Fibroblast of skin of right quadriceps (primary cell): ENCODE measurements at places on chromosomes 6 and 20.

DNA sequence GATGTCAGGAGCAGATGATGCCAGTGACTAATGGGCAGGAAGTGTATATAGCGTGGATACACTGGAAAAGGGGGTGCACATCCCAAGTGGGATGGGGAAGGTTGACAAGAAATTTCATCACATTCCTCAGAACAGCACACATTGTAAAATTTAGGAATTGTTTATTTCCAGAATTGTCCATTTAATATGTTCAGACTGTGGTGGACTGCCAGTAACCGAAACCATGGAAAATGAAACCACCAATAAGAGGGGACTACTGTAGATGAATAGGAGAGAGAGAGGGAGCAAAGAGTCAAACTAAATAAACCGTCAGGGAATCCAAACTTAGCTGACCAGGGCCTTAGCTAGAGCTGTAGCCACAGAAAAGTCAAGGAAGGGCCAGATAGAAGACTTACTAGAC lies 164.4 kb upstream of the PRDM1 start:
- DNase-seq = no peak

GRCh38 chr6:52666071-52666470 lies 4.8 kb upstream of the TMEM14A start:
- DNase-seq = no peak

GRCh38 chr20:18922251-18922650 lies 108.7 kb downstream of the SCP2D1 start:
- no peak for DNase-seq

- DNase-seq = no peak
These were observed 7.5 kb upstream of the HINT3 start for GRCh38 chr6:125949069-125949468.

DNA sequence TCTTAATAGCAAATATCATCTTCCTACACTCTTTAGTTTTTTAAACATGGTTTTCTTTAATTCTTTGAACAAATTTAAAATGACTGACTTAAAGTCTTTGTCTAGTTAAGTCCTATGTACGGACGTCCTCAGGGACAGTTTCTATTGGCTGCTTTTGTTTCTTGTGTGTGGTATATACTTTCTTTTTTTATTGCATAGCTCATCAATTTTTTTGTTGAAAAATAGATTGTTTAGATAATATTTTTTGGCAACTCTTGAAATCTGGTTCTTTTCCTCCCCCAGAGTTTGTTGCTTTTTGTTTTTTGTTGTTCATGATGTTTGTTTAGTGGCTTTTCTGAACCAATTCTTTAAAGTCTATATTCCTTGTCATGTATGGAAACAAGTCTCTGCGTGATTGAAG lies 479.8 kb downstream of the PREX1 start:
- no peak for DNase-seq

DNA sequence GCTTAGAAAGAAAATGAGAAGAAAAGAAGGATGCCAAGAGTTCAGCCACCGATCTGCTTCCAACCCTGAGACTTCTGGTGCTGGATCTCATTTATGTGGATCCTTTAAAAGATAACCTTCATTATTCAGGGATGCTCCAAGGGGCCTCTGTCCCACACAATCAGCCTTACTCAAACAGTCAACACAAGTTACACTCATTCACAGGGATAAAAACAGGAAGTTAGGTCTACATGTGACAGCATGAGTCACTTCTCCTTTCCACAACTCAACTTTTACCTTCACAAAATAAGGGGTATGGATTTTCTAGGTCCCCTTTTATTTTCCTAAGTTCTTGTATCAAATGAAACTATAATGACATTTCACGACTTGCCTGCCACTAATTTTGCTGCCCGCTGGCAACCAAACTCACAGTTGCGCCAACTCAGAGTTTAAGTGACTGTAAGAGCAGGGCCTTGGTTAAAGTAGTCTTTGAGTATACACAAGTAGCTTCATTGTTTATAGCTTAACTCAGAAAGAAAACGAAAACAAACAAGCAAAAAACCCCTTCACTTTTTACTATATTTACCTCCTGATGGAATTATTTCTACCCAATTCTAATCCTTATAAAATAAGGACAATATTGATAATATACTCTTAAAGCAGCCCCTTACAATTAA lies 278.8 kb upstream of the RUNX2 start:
- DNase-seq = no peak

GRCh38 chr20:32894711-32895355 lies 36.1 kb downstream of the EFCAB8 start:
- no peak for DNase-seq

GRCh38 chr20:63167918-63168520 lies 47.9 kb downstream of the YTHDF1 start:
- DNase-seq = no peak

- peak; percentile 24 for DNase-seq
These were observed 140.0 kb downstream of the TAF4 start for GRCh38 chr20:61925555-61926252.

DNA sequence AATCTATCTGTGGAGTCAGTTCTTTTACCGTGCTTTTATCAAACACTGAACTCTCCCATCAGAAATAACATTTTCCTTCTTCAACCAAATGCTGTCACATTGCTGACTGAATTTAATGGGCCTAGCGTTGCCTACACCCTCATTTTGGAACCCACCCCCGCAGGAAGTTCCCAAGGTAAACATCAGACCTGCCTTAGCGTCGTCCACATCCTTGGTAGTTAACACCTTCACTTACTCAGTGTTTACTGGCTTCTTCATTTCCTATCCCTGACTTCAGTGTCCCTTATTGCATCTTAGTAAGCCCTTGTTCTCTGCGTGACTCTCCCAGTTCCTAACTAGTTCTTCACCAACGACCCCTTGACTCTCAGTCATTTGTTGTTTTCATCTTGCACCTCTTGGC lies 491.4 kb upstream of the SOX4 start:
- DNase-seq = no peak

DNA sequence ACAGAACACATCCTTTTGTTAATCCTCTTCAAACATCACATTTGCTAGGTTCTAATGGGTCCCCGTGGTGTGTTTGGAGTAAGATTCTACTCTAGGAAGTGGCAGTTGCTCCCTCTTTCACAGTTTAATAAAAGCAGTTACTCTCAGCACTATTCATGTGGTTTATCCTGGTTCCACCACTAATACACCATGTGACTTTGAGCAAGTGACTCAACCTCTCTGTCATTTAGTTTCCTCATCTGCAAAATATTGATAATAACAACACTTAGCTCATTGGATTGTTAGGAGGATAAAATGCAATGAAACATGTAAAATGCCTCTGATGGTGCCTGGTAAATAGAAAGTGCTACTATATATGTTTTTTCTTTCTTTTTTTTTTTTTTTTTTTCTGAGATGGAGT lies 488.0 kb upstream of the NOX3 start:
- peak; percentile 15 for DNase-seq

DNA sequence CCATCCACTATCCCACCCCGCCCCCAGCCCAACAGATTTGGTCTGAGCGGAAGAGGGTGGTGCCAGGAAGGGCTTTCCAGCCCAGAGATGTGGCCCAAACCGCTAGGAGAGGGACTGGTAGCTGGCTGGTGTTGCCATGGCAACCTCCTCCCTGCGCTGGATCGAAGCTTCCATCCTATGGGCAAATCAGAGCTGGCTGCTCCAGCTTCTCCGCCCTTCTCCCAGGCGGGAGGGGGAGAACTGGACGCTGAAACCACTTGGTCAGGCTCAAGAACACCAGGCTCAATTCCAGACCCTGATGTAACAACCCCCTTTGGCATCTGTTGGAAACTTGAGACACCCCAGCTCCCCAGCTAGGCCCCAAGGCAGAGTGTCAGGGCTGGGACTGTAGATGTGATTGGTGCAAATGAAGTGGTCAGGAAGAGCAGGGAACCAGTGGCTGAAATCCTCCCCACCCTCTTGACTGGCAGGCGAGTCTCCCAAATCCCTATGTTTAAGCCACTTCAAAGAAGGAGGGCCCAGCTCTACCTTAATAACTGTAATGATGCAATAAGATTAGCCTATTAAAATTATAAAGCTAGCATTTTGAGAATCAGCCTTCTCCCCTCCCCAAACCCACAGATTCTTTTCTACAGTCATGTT lies 4.2 kb downstream of the RIMS4 start:
- peak; percentile 39 for DNase-seq

GRCh38 chr6:123316733-123317323 lies 319.9 kb downstream of the TRDN start:
- peak; percentile 1 for DNase-seq

GRCh38 chr6:84425971-84426705 lies 198.7 kb upstream of the CEP162 start:
- DNase-seq = no peak

DNA sequence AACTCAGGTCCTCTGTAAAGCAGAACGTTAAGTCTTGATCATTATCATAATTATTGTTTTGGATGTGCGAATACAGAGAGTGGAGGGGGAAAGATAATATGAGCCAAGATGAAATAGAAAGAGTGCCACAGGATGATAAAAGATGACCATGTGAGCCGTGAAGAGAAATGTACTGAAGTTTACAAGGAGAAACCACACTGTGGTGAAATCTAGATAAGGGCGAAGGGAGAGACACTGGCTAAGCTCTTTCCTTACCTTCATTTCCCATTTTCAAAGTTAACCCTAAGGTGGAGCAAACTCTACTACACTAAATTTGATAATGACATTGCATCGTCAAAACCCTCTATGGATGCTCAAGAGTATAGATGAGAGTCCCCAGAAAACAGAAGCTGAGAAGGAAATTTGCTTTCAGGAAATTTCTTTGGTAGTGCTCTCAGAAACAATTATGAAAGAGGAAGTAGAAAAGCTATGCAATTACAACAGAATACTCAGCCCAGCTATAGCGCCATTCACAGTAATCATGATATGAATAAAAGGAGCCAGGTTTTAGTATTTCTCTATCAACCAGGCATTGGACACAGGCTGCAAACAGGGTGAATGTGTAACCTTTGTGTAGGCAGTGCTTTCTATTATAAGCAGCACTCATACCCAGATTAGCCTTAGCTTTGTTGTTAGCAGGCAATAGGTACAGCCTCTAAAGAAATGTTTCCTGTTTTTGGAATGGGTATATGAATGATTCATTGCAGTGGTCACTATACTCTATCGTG lies 1080.7 kb downstream of the GRIK2 start:
- DNase-seq = no peak

DNA sequence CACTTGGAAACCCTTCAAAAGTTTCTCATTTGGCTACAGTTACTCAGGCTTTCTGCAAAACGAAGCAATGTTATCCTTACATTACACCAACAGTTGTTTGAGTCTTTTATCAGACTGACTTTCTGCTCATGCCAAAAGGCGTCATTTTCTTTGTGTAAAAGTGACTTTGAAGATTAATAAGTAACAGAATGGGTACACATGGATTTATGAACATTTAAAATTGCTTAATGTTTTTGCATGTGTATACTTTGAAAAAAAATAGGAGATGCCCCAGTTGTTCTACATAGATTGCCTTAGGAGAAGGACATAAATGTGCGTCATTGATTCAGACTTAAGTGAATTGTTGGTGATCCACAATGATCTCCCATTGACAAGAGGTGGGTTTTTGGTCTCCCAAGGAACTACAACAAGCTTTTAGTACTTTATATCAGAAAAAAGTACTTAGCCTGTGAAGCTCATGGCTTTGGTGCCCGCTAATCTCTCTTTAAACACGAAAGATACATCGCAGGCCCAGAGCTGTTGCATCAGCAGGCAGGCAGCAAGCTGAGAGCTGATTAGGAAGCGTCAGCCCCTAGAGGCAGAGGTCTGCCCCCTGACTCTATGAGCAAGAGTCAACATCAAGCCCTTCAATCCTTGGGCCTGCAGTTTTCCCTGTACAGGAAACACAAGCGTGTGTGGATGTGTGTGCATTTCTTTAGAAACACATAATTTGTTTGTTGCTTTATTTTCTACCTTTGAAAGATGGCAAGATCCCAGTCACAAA lies 45.9 kb downstream of the SLC22A3 start:
- no peak for DNase-seq

DNA sequence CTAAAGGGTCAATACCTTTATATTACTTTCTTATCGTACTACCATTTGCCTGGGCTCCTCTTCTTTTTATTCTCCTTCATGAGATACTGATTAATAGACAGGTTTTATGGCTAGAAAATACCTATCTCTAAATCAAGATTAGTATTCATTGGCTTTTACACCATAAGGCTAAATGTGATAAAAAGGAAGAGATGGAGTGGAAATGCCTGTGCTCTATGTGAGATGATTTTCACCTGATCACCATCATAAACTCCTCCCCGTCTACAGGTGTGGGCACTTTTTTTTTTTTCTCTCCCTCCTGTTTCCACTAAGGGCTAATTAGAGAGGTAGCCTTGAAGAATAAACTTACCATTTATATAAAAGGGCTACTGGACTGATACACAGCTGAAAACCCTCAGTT lies at the start of gene GLYATL3:
Gene GLYATL3, plus strand, starts transcription at position 301 of the 400 bp plus-strand sequence. CDS start 12,068 bp downstream, outside the sequence.
- DNase-seq = no peak

- DNase-seq = no peak
These were observed 34.6 kb downstream of the RAMACL start for GRCh38 chr6:166551754-166552495.

DNA sequence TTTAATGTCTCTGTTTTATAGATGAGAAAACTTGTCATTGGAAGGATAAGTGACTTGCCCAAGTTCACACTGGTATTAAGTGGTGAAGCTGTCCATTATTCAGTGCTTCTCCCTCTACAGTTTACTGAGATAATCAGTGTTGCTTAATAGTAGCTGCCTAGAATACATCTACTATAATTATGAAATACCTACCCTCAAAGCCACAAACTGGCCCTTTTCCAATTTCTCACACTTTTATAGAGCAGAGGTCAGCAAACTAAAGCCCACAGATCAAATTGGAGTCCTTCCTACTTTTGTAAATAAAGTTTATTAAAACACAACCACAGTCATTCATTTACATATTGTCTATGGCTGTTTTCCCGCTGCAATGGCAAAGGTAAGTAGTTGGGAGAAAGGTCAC lies 73.5 kb downstream of the EYS start:
- DNase-seq = no peak

- DNase-seq = no peak
These were observed 20.7 kb downstream of the CRYBG1 start for GRCh38 chr6:106381223-106381622.

DNA sequence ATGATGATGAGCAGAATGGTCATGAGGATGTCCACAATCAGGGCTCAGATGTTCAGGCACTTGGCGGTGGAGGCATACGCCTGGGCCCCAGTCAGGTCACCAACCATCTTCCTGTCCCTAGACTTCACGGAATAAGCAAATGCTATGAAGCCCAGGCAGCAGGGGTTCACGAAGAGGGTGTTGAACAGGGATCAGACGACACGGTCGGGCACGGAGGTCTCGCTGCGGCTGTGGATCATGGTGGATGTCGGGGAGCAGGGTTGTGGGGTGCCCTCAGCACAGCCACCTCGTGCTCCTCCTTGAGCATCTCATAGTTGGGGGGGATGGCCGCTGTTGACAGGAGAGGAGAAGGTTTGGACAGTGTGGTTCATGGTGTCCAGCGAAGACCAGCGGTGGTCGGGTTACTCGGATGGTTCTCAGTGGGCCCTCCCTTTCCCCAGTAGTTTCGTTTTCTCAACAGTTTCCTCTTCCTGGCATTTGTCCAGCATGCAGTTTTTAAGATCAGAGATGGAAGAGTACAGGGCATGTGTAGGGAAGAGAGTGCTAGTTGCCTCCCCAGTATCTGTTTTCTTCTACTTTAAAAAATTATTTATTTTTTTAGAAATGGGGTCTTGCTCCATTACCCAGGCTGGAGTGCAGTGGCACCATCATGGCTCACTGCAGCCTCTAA lies 20.3 kb upstream of the SPDEF start:
- peak; percentile 9 for DNase-seq
